ENCODE measurements at places on chromosomes 5 and 9.

GRCh38 chr5:12214267-12215015, 310.2 kb upstream of the CTNND2 start:
- no peak for DNase-seq

GRCh38 chr9:94699715-94700373, 26.7 kb upstream of the AOPEP start:
- DNase-seq = no peak

- DNase-seq = no peak
These were observed 797 bp downstream of the FAM78A start for GRCh38 chr9:131275332-131276093.

GRCh38 chr5:3393920-3394597, 201.6 kb upstream of the IRX1 start:
- DNase-seq = no peak

GRCh38 chr9:110028271-110028670, 179.7 kb downstream of the C9orf152 start:
- DNase-seq = no peak

DNA sequence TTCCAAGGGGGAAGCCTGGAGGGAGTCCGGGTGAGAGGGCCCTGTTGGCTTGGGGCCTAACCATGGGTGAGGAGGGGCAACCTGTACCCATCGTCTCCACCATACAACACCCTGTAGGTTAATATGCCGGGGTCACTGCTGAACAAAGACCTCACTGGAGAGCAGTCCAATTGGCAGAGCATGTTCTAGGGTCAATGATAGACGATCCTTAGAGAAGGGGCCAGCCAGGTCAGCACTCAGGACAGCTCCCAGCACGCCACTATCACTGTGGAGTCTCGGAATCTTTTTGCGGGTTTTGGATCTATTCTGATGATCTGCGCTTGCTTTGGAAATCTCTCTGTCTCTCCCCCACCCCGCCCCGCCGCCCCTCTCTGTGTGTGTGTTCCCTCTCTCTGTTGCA, 218.4 kb upstream of the MVB12B start:
- no peak for DNase-seq

DNA sequence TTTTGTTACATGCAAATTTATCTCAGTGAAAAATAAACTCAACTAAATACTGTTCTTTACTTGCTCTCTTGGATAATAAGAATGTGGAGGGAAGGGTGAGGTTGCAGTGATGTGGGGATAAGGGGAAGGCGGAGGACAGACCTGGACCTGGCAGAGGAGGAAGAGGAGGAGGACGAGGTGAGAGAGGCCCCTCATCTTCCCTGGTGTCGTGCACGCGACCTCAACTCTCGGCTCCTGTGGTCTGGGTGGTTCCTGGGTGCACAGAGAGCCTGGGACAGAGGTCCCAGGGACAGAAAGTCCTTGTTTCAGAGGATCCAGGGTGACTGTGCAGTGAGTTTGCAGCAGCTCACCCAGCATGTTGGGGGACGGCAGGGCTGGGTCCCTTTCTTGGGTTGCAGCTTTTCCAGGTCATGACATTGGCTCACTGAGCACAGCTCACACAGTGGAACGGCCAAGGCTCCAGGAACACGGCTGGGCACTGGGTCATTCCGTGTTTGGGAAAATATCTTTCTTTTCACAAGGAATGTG, 37.7 kb upstream of the LPCAT1 start:
- no peak for DNase-seq

GRCh38 chr5:177270653-177271052, 32.9 kb downstream of the RAB24 start:
- no peak for DNase-seq

DNA sequence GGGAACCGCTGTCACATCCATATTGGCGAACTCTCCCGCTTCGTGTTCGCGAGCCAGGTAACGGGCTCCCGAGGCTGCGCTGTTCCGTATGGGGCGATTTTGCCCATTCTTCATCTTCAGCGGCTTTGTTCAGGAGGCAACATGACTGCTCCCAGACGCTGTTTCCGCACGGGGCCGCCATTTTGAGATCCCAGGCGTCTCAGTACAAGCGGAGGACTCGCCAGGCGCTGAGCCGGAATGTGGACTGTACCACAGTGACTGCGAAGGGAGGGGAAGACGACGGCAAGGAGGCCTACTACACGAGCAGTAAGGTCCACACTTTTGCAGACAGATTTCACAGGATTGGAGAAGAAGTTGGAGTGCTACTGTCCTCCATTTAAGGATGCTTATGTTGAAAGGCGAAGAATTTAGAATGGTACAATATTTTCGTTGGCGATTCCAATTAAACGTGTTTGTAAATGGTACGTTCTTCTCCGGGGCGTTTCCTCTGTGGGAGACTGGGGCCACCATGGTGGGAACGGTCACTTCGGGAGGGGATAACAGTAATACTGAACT, 41.6 kb upstream of the ZNF300 start:
- DNase-seq = no peak

- no peak for DNase-seq
These were observed 102.2 kb downstream of the PCSK5 start for GRCh38 chr9:75992482-75993206.

DNA sequence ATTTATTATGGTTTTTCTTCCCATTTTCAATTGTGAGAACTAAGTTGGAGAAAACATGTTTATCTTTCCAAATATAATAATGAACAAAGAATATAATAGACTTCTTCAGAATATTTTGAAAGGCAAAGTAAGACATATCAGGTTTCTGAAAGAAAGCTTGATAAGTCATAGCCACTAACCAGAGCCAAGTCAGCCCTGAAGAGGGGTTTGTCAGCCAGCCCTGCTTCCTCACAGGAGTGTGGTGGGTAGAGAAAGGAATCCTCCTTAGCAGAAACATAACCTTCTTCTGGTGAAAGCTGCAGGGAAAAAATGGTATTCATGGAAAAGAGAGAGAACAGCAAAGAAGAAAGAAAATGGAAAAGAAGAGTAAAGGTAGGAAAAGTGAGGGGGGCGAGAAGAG, 93.4 kb downstream of the MPDZ start:
- no peak for DNase-seq

- DNase-seq = no peak
These were observed 102.0 kb downstream of the MVB12B start for GRCh38 chr9:126428534-126429175.

- DNase-seq = no peak
These were observed 416.5 kb downstream of the GADD45G start for GRCh38 chr9:90021216-90021906.

- DNase-seq = no peak
These were observed 11.7 kb downstream of the KCNV2 start for GRCh38 chr9:2729003-2729402.

DNA sequence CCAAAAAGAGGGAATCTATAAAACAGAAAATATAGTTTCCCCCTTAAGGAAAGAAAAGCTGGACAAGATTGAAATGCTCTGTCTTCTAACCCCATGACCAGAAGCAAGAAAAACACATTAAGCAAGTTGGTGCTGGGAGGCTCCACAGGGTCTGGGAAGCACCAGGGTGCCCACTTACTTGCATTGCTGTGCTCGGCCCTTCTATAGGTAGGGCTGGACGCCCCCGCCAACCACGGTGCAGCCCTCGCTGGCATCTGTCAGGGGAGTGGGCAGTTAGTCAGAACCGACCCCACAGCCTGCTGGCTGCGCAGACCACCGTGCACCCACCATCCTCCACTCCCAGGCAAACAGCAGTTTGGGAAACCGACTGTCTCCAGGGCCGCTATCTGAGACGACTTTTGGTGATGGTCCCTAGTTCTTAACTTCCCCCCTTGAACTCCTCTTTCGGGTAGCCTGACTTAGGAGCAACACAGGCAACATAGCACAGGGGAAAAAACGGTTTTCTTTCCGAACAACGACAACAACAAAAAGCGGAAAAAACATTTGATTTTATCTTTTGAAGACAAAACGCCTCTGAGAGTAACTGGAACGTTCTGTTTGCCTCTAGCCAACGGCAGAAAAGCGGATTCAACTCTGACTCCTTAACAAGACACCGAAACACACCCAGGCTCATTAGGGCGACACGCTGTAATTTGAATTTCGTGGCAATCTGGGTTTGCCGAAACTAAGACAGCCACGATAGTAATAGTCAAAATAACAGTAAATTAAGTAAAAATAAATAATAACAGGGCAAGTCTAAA, 3.9 kb downstream of the IRX2 start:
- no peak for DNase-seq

DNA sequence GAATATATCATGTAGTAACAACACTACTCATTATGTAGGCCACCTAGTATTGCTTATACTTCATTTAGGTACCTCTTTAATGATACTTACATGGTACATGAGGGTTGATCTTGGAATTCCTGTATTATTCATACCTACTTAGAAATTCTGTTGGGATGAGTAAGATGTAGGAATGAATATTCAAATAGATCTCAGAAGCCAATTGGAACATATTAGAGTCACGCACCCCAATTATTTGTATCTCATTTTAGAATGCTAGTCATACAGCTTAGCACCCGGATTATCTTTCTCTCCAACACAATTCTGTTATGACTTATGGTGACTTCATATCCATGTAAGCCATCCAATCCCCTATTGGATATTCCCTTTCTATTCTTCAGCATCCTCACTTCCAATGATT, 106.7 kb upstream of the SH3GL2 start:
- DNase-seq = no peak

GRCh38 chr5:1110307-1111240, 1.3 kb downstream of the SLC12A7 start:
- DNase-seq = no peak

- DNase-seq = no peak
These were observed 14.6 kb upstream of the PBX3 start for GRCh38 chr9:125732562-125732961.

GRCh38 chr5:8689773-8690172, 820.8 kb downstream of the MTRR start:
- DNase-seq = no peak

DNA sequence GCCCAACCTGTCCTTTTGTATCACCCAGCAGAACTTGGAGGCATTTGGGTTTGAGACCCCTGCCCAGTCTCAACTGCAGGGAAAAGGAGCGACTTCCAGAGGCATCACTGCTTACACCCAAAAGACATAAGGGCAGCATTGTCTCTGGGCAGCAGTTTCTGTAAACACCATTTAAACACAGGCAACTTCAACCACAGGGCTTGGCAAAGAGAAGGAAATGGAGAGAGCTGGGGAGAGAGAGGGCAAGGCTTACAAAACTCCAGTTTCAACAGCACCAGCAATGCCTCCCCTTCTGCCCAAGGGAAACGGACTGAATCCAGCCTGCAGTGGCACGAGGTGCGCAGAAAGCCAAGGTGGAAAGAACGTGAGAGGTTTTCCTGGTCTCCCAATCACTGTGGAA, 147.6 kb downstream of the ROR2 start:
- no peak for DNase-seq

DNA sequence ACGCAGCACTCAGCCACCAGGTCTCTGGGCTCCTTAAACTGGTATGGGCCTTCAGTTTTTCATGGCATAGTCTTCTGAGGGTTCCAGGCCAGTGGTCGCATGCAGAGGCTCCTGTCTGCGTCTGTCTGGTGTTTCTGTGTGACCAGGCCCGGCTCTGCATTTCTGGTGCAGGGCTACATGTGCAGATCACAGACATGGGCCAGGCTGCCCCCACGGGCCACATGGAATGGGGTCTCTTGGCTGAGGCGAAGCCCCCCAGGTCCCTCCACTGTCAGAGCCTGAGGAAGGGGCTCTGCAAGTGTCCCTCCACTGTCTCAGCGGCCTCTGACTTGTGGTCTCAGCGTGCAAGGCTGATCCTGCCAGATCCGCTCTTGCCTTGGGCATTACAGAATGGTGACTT, 15.6 kb upstream of the CARD19 start:
- no peak for DNase-seq

DNA sequence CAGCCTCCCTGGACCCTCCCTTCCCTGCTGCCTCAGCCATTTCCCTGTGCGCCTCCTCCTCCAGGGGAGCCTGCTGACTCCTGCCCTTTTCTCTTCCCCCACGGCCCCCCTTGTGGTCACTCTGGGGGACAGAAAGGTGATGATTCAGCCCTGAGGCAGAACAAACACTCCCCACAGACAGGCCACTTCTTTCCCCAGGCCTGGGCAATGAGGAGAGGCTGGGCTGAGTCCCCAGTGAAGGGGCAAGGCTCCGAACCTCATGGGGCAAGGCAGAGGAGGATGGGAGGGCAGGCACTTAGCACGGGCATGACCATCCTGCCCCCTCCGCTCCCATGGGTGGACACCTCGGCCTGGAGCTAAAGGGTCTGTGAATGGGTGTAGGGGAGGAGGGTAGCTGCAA, 21.0 kb downstream of the CSF1R start:
- no peak for DNase-seq

DNA sequence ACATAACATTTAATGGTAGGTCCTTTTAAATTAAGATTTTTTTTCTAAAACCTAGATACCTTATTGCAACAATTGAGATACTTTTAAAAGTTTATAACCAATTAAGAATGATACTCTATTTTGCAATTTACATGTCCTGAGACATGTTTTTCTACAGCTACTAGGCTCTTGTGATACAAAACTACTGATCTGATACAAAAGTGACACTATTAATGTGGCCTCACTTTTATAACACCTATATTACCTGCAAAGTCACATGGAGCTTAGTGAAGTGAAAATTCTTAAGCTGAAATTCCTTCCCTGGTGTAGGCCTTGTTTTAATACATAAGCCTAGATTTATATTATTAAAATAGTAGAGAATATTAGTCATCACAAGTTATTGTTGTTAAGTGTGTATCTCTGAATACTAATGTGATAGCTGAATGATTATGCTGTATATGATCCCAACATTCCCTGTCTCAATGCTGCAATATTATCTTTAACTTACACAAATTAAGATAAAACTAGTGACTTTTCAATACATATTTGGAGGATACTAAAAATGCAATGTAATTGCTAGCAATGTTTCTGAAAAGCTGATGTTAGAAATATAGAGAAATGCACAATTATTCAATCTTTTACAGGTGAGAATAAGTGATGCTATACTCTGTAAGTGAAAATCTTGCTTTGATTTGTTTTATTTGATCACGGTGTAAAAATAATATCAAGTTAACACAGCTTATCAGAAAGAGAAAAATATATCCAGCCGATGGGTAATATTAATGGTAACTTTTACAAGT, 2.6 kb downstream of the NFIB start:
- no peak for DNase-seq

- DNase-seq = no peak
These were observed 32.5 kb downstream of the TAF11L14 start for GRCh38 chr5:17666726-17667235.

- DNase-seq = no peak
These were observed 635.4 kb downstream of the NR2F1-AS1 start for GRCh38 chr5:92945605-92946097.

- DNase-seq = no peak
These were observed 15.5 kb upstream of the TRIM32 start for GRCh38 chr9:116671605-116672004.

DNA sequence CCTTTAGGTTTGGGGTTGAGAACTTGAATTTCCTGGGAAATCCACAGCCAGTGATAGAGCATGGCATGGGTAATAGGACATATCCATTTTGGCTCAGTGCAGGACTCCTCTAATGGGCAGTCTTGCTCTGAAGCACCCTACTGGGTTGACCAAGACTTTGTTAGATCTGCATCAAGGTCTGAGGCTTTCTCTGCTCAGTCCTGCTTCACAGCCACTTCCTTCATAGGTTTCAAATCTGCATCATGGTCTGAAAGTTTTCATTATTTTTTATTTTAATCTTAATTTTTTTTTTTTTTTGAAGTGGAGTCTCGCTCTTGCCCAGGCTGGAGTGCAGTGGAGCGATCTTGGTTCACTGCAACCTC, 36.5 kb downstream of the KIF2A start:
- no peak for DNase-seq

GRCh38 chr9:10274988-10275387, 337.8 kb downstream of the PTPRD start:
- DNase-seq = no peak

- no peak for DNase-seq
These were observed 113.5 kb downstream of the TSSK1B start for GRCh38 chr5:113321276-113321675.

All from CD4-positive, alpha-beta T cell treated with Interleukin-21 for 1 hour (primary cell).